Bone marrow (tissue), 2 donors: ENCODE measurements at places on chromosomes 6 and 20.

DNA sequence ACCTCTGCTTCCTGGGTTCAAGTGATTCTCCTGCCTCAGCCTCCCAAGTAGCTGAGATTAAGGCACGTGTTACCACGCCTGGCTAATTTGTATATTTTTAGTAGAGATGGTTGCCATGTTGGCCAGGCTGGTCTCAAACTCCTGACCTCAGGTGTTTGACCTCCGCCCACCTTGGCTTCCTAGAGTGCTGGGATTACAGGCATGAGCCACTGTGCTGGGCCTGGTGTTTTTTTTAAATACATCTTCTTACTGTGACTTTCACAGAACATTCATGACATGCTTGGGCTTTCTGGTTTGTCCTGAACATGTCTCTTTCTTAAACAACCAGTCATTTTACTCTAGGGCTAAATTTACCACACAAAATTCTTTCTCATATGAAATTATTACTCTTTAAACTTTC, 34.7 kb upstream of the FAM8A1 start:
- no peak for DNase-seq

DNA sequence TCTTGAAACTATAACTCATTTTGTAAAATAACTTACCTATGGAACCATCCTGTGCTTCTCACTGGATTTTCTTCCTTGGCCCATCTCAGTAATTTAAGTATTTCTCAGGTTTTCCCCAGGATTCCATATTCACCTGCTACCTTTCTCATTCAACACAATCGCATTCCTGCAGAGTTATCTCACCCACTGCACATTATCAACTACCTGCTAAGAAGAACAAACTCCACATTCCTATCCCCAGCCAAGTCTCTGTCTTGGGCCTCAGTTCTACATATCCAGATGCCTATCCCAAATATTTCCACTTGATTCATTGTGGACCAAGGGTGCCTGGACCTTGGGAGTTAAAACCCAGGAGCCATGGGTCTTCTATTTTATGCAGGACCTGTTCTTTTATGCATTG, 60.2 kb upstream of the KCNQ5 start:
- DNase-seq = no peak

- no peak for DNase-seq
These were observed 59.7 kb downstream of the YTHDF1 start for GRCh38 chr20:63156221-63156671.

GRCh38 chr20:12528591-12529041, 480.2 kb upstream of the SPTLC3 start:
- no peak for DNase-seq

- DNase-seq = peak; percentile 3
These were observed 83.5 kb upstream of the SPTLC3 start for GRCh38 chr20:12925210-12925755.

GRCh38 chr6:92362404-92362803, 1057.0 kb downstream of the EPHA7 start:
- no peak for DNase-seq

DNA sequence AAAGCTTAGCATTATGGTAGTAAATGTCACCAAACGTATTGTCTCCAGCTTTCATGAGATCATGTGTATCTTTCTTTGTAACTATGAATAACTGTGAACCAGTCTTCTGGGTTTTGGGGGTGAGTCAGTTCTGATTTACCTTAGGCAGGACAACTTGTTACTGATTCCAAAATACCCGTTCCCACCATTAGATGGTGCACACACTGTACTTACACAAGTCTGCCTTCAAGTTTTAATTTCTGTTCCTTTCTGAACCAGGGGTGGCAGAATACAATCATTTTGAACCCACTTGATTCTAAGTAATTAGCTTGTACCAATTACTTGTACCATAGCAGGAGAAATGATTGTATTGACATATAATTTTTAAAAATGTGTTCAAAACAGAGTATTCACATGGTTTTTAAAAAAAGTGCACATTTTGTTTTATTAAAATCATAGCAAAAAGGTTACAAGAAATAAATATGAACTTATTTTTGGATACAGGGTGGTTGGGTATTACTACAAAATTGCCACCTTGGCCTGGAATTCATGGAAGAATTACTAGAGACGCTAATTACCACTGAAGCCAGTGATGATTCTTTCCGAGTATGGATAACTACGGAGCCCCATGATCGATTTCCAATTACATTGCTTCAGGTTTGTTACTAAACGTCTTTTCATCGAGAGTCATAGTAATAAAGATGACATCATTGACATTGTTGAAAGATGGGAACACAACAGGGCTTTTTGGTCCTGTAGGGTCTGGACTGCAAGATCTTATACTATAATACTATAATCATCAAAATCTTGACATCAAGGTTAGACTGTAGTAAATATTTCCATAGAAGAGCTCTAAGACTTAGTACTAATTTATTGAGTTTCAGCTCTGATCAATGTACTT, 75.2 kb upstream of the GLP1R start:
- peak; percentile 74 for DNase-seq

DNA sequence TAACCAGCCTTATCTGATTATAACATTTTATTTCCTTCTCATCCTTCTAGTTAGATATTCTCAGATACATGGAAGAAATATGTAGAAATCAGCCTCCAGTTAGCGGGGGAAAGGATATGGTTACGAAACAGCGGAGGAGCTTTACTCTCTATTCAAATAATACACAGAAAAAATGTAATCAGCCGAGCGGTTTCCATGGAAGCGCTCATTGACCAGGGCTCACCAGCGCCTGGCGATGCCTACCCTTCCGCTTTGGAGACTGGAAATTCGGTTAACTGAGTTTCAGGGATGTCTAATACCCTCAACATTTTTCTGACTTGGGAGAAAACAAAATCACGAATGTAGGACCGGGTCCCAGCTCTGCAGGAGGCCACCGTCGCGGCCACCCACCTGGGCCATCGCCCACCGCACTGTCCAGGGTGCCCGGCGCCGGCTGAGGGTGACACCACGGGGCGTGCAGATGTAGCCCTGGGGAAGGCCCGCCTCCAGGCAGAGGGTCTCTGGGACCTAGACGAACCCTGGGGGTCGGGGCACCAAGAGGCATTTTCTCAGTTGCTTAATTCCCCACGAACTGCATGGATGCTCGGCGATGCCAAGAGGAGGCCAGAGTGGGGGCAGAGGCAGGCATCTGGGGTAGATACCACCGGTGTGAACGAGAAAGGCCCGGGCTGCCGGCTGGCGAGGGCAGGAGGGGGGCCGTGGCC, 1.7 kb downstream of the PRR18 start:
- DNase-seq = no peak

- no peak for DNase-seq
These were observed 217.0 kb downstream of the DLL1 start for GRCh38 chr6:170073846-170074245.

GRCh38 chr20:32362901-32363364, 4.8 kb downstream of the ASXL1 start:
- DNase-seq = no peak

DNA sequence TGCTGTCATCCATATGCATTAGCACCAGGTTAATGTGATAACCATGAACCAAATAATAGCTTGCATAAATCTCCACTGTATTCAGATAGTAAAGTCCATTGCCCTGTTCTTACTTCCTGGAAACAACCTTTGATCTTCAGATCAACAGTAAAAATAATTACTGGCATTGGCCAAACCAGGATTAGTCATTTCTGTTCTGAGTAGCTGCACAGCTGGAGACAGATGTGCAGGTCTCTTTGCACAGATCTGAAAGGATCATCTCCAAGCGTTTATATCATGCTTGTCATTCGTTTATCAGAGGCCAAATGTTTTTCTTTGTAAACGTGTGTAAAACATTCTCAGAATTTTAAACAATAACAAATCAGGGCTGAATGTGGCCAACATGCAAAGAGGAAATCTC, 134.4 kb upstream of the HMGCLL1 start:
- no peak for DNase-seq
